ENCODE measurements at places on chromosomes 6 and 20.
A peak's percentile ranks its signal among the peaks of the same experiment; 100 is the strongest.

DNA sequence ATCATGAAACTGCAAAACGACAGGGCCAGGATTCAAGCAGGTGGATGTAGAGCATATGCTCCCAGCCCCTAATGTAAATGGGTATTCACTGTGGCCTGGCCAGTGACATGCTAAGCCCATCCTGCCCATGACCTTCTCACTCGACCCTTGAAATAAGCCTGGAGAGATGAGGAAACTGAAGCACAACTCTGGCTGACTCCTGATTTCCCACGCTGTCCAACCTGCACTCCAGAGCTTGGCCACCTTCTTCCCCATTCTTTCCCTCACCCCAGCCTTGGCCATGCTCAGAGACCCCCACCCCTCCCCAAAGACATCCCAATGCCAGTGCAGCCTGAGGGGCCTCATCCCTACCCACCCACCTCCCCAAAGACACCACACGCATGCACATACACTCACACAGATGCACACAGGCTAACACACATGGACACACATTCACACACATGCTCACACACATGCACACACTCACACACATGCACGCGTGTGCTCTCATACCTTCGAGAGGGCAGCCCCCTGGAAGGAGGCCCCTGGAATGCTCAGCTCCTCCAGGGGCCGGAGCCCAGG is 12.4 kb downstream of the TFEB start:
- no peak for DNase-seq

GRCh38 chr6:25192590-25193459 is 86.3 kb upstream of the CARMIL1 start:
- DNase-seq, result peak; percentile 79

- no peak for DNase-seq
Measured at GRCh38 chr20:4181956-4182945, 166.9 kb upstream of the RNF24 start.

DNA sequence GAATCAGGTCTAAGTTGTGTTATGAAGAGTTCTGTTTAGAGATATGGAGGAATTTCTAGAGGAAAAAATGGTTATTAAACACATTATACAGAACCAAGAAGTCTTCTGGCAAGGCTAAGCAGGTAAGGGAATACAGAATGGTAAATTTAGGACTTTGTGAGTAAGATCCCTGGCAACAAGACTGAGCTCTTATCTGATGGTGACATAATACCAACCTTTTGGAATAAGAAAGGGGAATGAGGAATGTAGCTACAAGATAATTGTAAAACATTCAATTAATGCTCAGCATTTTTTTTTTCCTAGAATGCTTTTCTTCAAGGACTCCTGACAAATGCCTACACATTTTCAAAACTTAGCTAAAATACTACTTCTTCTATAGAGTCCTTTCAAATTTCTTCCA is 51.8 kb downstream of the CYB5R4 start:
- DNase-seq, result no peak

DNA sequence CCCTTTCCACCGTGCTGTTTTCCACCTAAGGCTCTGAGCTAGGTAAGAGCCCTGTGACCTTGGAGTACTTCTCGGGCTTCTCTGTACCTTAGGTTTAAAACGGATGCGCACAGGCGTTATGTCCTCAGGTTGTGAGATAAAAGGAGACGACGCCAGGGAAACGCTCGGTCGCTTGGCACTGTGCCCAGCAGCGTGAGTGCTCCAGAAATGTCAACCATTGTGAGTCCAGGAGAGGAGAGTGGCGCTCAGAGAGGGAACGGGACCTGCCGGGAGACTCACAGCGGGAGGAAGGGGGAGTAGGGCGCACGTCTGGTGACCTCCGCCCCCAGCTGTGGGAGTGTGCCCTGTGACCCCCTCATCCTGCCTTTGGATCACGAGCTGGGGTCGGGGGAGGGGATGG is 33.8 kb upstream of the SCRT2 start:
- no peak for DNase-seq

- DNase-seq, result no peak
Measured at GRCh38 chr6:156280065-156280464, 497.1 kb upstream of the ARID1B start.

- no peak for DNase-seq
Measured at GRCh38 chr20:33570743-33571142, 80.8 kb downstream of the CBFA2T2 start.

- no peak for DNase-seq
Measured at GRCh38 chr6:118913161-118913560, 19.2 kb downstream of the ASF1A start.

- no peak for DNase-seq
Measured at GRCh38 chr6:107764684-107765460, 59.2 kb downstream of the SCML4 start.

DNA sequence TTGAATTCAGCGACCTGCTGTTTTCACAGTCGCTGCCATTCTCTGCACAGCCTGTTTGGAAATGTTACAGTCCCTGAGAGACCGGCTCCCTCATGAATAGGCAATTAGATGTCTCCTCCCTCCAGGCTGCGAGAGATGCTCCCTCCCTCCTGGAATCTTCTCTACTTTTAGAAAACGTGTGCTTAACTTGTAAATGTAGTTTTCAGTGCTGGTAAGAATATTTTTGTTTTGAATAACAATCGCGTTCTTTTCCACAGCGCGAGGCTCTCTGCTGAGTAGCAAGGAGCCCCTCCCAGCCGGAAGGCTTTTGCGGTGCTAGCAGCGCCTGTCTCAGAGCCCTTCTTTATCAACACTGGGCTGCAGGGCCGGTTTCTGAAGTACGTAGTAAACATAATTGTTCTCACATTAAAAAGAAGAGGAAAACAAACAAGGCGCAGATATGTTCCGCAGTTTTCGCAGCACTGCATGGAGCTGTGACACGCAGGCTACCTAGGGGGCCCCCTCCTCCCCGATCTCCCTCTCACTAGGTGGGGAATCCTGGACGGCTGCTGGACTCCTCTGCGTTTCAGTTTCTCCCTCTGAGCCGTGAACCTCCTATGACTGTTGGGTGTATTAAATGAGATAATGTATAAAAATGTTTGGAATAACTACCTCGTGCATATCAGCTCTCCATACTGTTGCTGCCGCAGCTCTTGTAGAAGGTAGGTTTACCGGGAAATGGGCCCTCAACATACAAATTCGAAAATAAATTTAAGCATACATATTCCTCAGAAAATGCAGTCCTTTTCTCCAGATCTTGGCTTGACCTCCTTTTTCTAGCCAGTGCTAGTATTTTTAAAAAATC is 79.0 kb upstream of the SPACA1 start:
- no peak for DNase-seq

DNA sequence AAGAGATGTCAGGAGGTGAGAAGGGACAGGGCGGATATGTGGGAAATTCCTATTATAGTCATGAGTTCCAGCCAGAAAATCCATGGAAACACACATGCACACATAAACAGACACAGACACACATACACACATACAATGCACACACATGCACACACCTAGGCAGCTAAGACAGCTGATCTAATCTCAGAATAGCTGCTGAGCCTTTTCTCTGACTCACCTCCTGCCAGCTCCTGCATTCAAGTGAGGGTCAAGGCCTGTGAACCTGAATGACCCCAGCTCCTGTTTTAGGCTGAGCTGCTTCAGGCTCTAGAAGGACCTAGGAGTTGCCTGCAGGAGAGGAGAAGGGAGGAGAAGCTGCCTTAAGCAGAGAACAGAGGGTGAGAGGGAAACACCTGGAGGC is 21.6 kb upstream of the RAET1L start:
- DNase-seq, result no peak

DNA sequence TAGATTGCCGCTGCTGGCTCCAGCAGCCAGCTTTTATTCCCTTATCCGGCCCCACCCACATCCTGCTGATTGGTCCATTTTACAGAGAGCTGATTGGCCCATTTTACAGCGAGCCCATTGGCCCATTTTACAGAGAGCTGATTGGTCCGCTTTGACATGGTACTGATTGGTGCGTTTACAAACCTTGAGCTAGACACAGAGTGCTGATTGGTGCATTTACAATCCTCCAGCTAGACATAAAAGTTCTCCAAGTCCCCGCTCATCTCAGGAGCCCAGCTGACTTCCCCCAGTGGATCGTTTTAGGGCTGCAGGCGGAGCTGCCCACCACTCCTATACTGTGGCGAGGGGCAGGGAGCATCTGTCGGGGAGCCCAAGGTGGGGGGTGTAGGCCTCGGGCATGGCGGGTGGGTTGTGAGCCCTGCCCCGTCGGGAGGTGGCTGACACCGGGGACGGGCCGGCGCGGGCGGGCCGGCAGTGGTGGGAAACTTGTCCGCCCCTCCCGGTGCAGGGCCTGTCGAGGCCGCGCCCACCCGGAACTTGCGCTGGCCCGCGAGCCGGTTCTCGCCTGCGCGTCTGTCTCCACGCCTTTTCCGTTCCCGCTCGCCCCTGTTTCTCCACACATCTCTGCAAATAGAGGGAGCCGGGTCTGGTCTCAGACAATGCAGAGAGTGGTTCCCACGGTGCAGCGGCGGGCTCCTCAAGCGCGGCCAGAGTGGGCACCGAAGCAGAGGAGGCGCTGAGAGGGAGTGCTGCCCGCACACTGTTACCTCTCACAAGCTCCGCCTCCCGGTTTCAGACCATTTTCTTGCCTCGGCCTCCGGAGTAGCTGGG is 86.1 kb upstream of the STMND1 start:
- DNase-seq, result no peak

DNA sequence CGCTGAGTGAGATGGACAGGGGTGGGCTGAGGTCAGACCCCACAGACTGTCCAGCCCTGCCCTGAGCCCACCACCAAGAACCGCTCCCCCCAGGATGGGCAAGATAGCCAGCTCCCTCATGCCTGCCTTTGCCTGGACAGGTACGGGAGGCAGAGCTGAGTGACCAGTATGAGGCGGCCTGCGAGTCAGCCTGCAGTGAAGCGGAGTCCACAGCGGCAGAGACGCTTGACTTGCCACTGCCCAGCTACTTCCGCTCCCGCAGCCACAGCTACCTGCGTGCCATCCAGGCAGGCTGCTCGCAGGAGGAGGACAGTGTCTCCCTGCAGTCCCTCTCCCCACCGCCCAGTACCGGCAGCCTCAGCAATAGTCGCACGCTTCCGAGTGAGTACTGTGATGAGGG is 94.8 kb upstream of the MYL9 start:
- DNase-seq, result no peak

DNA sequence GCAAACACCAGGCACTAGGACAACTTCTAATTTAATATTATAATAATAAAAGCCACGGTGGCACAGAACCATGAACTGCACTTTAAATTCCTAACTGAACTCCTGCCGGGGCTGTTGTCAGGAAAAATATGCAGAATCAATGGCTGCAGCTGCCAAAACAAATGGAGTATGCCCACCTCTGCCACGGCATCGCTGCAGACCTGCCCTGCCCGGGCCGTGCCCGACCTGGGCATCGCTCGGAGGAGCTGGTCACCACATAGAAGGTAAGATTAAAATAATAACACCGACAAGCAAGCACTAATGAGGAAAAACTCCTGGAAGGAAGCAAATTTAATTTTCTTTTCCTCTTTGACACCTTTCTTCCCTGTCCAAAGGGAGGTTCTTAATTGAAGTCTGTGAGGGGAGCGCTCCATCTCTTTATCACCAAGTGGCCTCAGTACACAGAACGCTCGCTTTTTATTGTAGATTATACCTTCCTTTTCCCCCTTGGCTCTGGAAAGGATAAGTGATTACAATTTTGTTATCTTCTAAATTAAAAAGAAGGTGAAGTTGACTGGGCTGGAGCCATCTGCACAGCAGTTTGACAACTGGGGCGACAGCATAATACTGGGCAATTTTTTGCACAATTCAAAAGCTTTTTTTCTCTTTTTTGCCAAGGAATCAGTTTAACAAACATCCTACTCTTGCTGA is 351.3 kb downstream of the ZFAND3 start:
- DNase-seq, result no peak

DNA sequence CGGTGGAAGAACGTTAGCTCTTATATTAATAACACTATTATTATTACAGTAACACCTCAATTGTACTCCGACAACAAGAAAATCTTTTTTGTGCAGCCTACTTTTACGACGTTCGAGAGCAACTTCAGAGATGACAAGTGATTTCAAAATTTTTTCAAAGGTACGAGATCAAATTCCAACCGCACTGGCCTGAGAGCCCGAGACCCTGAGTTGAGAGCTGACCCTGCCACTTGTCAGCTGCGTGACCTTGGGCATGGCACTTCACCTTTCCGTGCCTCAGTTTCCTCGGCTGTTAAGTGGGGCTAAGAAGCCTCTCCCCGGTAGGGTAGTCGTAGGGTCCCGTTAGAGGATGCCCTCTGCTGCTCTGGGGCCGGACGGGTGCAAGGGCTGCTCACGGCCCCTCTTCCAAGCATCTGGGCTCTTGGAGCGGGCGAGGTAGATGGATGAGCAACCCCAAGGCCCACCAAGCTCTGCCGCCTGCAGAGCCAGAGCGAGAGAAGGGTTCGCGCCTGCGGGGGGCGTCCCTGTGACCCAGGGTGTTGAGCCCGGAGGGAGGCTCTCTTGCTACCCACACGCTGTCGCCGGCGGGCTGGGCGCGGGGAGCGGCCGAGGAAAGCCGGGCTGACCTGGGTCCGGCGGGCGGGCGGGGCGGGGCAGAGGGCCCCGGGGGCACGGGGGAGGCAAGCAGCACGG is 510 bp downstream of the NDRG3 start:
- no peak for DNase-seq

GRCh38 chr20:19812056-19812455 is 54.0 kb downstream of the RIN2 start:
- DNase-seq, result no peak

DNA sequence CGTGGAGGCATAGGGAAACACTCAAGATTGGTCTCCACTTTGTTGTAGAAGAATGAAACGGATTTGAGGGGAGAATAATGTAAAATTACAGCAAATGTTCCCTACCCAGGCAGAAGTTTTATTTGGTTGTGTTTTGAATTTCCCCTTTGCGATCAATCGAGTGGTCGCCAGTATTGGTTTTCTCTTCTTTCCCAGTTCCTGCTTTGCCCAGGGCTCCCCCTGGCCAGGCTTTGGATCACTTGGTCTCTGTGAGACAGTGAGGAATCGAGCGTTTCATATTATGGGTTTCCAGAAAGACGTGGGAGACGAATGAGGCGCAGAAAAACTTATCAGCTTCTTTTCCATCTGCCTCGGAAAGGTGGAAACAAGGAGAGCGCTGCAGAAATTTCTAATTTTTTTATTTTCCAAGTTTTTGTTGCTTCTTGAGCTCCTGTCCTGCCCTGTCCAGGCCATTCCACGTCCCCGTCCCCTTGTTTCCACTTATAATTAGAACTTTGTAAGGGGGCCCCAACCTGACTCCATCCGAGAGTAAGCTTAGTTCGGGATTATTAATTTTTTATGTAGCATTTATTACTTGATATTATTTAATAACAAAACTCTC is 7.5 kb upstream of the TBX18 start:
- DNase-seq, result no peak

DNA sequence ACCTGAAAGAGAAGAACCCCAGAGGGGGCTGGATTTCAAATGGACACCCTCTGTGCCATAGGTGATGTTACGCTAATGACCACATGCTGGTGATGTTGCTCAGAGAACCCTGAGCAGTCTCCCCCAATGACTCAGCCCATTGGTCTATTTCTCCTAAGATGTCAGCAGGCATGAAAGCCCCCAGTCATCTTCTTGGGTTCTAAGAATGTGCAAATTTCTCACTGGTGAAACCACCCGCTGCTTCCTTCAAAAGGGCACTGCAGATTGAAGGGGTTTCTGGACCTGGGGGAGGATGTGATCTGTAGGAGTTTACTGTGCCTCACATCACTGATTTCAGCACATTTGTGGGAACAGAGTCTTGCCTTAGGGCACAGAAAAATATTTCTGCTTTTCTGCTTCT is 298.4 kb upstream of the MOCS1 start:
- no peak for DNase-seq

GRCh38 chr6:1758076-1758679 is 148.5 kb downstream of the FOXC1 start:
- DNase-seq, result no peak

- DNase-seq, result no peak
Measured at GRCh38 chr6:94005835-94006234, 586.5 kb upstream of the EPHA7 start.

- DNase-seq, result no peak
Measured at GRCh38 chr6:108168501-108169463, 3.0 kb downstream of the NR2E1 start.

Measured in AG09309 (cell line).